Activated T-helper 17 cell treated with anti-CD3 and anti-CD28 coated beads, Interleukin-2, amount 50 U/mL, for 72 hours (primary cell): ENCODE measurements at places on chromosomes 4 and X. TPM values are rescaled to one million over a fixed set of nuclear protein-coding genes. Genes with fewer than 3 reads are reported as not detected.
A peak's percentile ranks its signal among the peaks of the same experiment; 100 is the strongest.

GRCh38 chr4:1826531-1827350, 29.2 kb downstream of the LETM1 start:
- peaks cover 70% of the 10 kb centered on the region for H3K36me3 ChIP-seq
- H3K4me3 ChIP-seq = no peak overlapping the region
- H3K4me1 ChIP-seq = no peaks in the 10 kb centered on the region
- no peaks in the 10 kb centered on the region for H3K27me3 ChIP-seq
- no peak for ATAC-seq
- H3K27ac ChIP-seq = no peak overlapping the region

- H3K27ac ChIP-seq = no peak overlapping the region
- H3K27me3 ChIP-seq = no peaks in the 10 kb centered on the region
- no peak for ATAC-seq
- no peak overlapping the region for H3K4me3 ChIP-seq
- H3K4me1 ChIP-seq = peaks cover 11% of the 10 kb centered on the region
Measured at GRCh38 chr4:6889101-6889735, 20.4 kb upstream of the TBC1D14 start.

PFKFB1 gene
- total RNA-seq = 0.42 TPM

ZIC3 gene
- not detected for total RNA-seq

DNA sequence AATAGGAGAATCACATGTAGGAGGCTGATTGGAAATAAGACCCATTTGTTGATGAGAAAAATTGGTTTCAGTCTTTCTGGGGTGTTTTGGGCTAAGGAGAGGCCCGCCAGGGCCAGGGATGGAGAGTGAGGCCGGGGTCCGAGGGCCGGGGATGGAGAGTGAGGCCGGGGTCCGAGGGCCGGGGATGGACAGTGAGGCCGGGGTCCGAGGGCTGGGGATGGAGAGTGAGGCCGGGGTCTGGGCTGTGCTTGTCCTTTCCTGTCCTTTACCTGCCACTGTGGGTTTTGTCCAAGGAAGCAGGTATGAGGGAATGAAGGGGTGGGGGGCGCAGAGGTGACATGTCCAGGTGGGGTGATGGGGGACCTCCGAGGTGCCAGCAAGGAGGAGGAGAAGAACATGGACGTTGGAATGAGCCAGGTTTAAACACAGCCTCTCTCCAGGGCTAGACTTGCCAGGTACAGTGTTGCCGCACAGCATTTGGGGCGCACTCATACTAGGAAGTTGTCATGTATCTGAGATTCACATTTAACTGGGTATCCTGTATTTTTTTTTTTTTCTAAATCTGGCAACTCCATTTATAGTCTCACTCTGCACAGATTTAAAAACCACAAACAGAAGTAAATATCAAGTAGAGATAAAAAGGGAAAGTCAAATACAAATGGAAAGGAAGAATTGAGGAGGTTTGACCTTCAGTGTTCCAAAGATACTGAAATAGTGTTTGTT, 8.8 kb downstream of the RGS12 start:
- H3K4me3 ChIP-seq = peak overlapping the region; percentile 74
- no peak for ATAC-seq
- H3K27ac ChIP-seq = peak overlapping the region; percentile 84
- peaks cover 21% of the 10 kb centered on the region for H3K4me1 ChIP-seq
- H3K36me3 ChIP-seq = no peaks in the 10 kb centered on the region
- peaks cover 5% of the 10 kb centered on the region for H3K27me3 ChIP-seq

GRCh38 chr4:168183717-168184571, 91.6 kb downstream of the ANXA10 start:
- H3K27me3 ChIP-seq = peaks cover 3% of the 10 kb centered on the region
- no peaks in the 10 kb centered on the region for H3K4me1 ChIP-seq
- no peak for ATAC-seq

USP51 gene
- 3.0 TPM for total RNA-seq

NAT8L gene
- not detected for total RNA-seq

GRCh38 chr4:96652821-96653220, 812.9 kb downstream of the PDHA2 start:
- H3K27me3 ChIP-seq = no peaks in the 10 kb centered on the region
- ATAC-seq = no peak
- no peaks in the 10 kb centered on the region for H3K4me1 ChIP-seq
- no peak overlapping the region for H3K27ac ChIP-seq
- H3K36me3 ChIP-seq = no peaks in the 10 kb centered on the region

GRIA3 gene
- not detected for total RNA-seq

ITM2A gene
- total RNA-seq = 74.9 TPM

HMX1 gene
- total RNA-seq = not detected

GRCh38 chrX:135520022-135520552, 373 bp upstream of the INTS6L start:
- peak overlapping the region; percentile 98 for H3K27ac ChIP-seq
- no peaks in the 10 kb centered on the region for H3K4me1 ChIP-seq
- H3K27me3 ChIP-seq = no peaks in the 10 kb centered on the region
- peak overlapping the region; percentile 95 for H3K4me3 ChIP-seq
- peaks cover 40% of the 10 kb centered on the region for H3K36me3 ChIP-seq

DNA sequence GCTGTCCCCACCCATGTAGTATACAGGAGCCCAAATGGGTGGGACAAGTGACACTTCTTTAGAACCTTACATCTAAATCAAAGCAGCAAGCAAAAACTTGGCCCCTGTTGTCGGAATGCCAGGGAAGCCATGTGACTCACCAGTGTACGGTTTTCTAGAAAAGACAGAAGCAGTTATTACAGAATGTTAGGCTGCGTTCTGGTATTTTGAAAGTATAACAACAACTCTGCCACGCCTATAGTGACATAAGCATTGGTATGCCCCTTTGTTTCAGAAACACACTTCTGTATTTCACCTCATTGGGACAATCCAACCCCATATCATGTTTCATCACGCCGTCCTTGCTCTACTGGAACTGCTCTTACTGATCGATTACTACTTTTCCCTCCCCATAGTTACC, 14.8 kb downstream of the PDHA1 start:
- ATAC-seq = no peak
- no peaks in the 10 kb centered on the region for H3K27me3 ChIP-seq
- H3K27ac ChIP-seq = no peak overlapping the region

DNA sequence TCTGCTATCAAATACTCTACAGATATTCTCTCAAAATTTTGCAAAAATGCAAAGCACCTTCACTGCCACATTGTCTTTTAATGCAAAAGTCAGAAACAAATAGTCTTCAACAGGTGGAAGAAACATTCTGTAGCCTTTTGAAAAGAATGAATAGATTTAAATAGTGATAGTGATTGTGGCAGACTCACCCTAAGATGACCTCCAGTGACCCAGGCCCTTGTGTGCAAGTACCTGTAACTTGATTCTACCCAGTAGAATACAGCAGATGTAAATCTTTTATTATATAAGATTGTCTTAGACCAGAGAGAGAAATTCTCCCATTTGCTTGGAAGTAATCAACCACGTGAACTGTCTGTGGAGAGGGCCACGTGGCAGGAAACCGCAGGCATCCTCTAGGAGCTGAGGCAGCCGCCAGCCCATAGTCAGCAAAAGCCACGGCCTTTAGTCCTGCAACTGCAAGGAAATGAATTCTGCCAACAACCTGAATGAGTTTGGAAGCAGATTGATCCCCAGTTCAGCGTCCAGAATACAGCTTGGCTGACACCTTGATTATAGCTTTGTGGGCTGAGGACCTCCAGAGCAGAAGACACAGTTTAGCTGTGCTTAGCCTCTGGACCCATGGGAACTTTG, 272.5 kb downstream of the ARHGAP10 start:
- H3K27ac ChIP-seq = no peak overlapping the region
- no peak for ATAC-seq
- H3K27me3 ChIP-seq = no peaks in the 10 kb centered on the region
- H3K4me3 ChIP-seq = no peak overlapping the region

CT55 gene
- not detected for total RNA-seq

DNA sequence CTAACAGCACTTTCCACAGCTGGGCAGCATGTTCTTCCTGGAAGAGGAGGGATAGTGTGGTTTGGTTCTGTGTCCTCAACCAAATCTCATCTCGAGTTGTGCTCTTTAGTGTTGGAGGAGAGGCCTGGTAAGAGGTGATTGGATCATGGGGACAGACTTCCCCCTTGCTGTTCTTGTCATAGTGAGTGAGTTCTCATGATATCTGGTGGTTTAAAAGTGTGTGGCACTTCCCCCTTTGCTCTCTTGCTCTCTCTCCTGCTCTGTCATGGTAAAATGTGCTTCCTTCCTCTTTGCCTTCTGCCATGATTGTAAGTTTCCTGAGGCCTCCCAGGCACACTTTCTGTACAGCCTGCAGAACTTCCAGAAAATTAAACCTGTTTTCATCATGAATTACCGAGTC, 133.7 kb upstream of the NDP start:
- no peaks in the 10 kb centered on the region for H3K4me1 ChIP-seq
- ATAC-seq = no peak
- H3K36me3 ChIP-seq = no peaks in the 10 kb centered on the region
- no peak overlapping the region for H3K27ac ChIP-seq

GRCh38 chrX:54447461-54447860, 7.3 kb downstream of the TSR2 start:
- peaks cover under 1% of the 10 kb centered on the region for H3K4me1 ChIP-seq
- no peak for ATAC-seq
- no peak overlapping the region for H3K4me3 ChIP-seq
- no peak overlapping the region for H3K27ac ChIP-seq

DNA sequence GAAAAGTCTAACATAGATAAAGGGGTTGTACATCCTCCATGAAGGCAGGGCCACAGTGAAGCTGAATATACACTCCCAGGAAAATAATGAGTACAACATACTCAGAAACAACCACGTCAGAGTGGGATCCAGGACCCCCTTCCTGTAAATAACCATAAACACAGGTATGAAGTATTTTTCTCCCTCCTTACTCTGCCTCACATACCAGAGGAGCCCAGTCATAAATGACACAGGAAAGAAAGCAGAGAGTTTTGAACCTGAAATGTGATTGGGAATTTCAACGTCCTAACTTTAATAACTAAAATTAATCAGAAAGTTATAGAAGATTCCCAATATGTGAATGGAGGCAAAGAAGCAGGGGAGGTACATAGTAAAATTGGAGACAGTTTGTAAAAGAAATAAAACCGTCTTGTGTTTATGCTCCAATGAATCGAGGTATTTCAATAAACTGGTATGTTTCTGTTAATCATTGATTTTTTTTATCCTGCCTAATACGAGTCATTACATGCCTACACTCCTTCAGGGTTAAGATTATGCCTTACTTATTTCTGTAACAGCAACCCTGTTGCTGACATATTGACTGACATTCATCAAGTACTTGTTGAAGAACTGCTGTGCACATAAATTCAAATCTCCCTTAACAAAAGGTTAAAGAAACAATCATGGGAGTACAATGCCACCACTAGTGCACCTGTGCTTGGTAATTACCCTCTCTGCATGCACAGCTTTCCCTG, 431.3 kb downstream of the KCNIP4 start:
- H3K27ac ChIP-seq = no peak overlapping the region
- no peaks in the 10 kb centered on the region for H3K36me3 ChIP-seq
- ATAC-seq = no peak
- no peaks in the 10 kb centered on the region for H3K4me1 ChIP-seq
- no peak overlapping the region for H3K4me3 ChIP-seq

GRCh38 chr4:175346376-175346775, 428.2 kb downstream of the ADAM29 start:
- no peaks in the 10 kb centered on the region for H3K4me1 ChIP-seq
- no peak overlapping the region for H3K27ac ChIP-seq
- H3K27me3 ChIP-seq = no peaks in the 10 kb centered on the region
